Kidney capillary endothelial cell (primary cell): ENCODE measurements at places on chromosomes 6 and 20.

DNA sequence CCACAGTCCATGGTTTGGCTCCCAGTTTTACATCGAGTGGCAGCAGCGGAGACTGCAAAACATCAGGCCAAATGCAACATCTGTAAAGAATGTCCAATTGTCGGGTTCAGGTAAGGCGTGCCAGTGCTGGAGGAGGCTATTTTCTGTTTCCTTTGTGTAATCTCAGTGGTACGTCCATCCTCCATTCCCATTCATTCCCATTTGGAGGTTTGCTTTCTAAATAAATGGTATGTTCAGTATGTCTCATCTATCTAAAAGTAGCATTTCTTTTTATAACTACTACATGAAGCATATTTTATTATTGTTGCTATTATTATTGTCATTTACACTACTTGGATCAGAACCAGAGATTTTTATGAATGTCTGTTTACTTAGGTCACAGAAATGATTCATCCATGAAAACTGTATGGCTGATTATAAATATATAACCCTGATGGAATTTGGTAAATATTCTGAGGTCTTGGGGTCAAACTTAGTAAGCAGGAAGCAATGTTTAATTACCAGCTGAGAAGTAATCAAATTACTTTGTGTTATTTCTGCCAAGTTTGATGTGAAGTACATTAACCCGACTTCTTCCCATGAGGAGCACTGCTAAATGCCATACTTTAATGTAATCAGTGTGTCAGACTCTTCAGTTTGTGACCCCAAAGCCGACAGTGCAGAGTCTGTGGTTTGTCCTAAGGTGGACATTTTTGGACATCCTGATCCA is 512.9 kb downstream of the UTRN start:
- peak; percentile 72 for DNase-seq

GRCh38 chr20:17693444-17694001 is 6.2 kb upstream of the BANF2 start:
- no peak for DNase-seq

GRCh38 chr6:20400456-20401204 is 1.0 kb upstream of the E2F3 start:
- peak; percentile 46 for DNase-seq

- DNase-seq = no peak
These were observed 50.8 kb upstream of the SMLR1 start for GRCh38 chr6:130776287-130776925.

DNA sequence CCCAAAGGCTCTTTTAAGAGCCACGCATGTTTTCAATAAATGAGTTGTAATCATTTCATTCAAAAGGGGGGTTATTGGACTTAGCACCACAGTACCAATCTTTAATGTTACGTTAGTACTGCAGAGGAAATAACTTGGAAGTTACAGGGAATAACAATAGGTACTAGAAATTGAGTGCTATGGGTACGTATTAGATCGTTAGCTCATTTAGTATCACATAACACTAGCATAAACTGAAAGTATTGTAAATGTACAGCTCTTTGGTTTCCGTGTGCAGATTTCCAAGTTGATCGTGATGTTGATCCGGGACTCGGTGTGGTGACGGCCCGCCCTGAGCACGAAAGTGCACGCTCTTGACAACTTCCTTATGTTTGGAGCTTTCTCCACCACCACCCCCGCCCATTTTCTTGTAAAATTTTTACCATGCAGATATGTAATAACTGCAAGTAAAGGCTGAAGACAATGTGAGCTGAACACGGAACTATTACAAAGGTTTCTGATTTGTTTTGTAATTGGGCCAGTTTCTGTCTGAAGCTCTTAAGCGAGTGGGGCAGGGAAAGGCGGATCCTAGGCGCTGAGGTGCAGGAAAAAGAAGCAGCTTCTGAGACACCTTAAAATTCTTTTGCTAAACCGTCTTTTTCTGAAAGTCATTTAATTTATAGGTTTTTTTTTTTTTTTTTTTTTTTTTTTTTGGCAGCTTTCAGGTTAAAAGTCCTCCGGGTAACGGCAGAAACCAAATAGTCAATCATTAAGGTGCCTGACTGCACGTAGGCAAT is 71.5 kb downstream of the HFE start:
- peak; percentile 41 for DNase-seq

DNA sequence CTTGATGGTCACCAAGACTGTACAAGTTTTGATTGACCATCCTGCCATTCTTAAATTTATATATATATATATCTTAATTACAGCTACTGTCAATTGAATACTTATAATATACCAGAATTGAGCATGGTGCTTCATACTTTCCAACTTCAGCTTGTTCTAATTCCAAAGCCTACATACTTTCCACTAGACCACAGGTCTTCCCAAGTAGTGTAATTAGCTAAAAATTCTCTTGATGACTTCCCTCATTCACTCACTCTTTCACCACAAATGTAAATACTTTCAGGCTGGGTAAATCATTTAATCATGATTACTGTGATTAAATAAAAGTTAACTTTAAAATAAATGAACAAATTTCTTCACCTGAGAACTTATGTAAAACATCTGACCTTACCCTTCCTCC is 3.4 kb downstream of the ASF1A start:
- no peak for DNase-seq
